ENCODE measurements at places on chromosomes 1 and 21.

DNA sequence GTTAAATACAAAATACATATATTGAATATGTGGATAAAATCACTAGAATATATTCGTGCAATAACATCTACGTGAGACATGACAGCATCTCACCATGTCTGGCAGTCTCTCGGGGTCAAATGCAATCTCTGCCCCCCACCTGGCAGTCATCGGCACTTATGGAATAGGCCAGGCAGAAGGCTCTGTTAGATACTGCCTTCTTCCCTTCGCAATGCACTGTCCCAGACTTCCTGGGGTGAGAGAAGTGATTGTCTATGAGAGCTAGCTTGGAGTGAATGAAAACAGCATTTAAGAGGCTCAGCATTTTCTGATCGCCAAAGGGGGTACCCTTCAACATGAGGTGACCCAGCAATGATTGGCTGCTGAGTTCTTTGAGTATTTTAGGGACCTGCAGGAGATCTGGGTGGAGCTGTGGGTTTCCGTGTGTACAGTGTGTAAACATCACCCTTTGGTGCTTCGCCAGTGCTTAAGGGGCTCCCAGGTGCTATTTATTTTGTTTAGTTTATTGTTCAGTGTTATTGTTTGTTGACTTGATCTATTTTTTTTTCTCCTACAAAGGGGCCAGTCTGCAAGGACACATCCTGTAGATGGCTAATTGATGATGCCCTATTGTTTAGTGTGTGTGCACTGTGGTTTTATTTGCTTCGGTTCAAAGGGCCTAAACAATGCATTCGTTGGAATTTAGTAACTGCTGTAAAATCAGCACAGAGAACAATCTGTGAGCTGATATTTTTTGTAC lies 10.2 kb downstream of the ERG start:
- peak; percentile 84 for DNase-seq

DNA sequence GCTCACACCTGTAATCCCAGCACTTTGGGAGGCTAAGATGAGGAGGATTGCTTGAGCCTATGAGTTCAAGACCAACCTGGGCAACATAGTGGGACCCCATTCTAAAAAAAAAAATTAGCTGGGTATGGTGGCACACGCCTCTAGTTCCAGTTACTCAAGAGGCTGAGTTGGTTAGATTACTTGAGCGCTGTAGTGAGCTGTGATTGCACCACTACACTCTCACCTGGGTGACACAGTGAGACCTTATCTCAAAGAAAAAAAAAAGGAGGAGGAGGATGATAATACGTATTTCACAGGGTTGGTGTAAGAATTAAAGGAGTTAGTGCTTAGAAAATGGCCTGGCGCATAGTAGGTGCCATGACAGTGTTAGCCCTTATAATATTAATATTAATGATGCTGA lies 144.1 kb downstream of the PLXNA2 start:
- no peak for DNase-seq

- DNase-seq = no peak
Measured at GRCh38 chr1:89589515-89589914, 43.4 kb upstream of the LRRC8C start.

- no peak for DNase-seq
Measured at GRCh38 chr1:60262701-60263100, 189.1 kb upstream of the C1orf87 start.

DNA sequence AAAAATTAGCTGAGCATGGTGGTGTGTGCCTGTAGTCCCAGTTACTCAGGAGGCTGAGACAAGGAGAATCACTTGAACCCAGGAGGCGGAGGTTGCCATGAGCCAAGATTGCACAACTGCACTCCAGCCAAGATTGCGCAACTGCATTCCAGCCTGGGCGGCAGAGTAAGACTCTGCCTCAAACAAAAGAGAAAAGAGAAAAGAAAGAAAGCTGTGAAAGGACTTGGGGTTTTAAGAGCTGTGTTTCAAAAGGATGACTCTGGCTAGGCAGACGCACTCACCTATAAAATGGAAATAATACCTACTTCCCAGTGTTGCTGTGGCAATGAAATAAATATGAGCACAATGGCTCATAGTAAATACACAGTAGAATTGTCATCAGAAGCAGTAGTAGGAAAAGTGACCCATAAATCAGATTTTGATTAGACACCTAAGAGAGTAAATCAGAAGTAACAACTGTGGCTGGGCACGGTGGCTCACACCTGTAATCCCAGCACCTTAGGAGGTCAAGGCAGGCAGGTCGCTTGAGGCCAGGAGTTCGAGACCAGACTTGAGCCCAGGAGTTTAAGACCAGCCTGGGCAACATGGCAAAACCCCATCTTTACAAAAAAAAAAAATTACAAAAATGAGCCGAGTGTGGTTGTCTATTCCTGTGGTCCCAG lies 45.9 kb upstream of the PUM1 start:
- no peak for DNase-seq

DNA sequence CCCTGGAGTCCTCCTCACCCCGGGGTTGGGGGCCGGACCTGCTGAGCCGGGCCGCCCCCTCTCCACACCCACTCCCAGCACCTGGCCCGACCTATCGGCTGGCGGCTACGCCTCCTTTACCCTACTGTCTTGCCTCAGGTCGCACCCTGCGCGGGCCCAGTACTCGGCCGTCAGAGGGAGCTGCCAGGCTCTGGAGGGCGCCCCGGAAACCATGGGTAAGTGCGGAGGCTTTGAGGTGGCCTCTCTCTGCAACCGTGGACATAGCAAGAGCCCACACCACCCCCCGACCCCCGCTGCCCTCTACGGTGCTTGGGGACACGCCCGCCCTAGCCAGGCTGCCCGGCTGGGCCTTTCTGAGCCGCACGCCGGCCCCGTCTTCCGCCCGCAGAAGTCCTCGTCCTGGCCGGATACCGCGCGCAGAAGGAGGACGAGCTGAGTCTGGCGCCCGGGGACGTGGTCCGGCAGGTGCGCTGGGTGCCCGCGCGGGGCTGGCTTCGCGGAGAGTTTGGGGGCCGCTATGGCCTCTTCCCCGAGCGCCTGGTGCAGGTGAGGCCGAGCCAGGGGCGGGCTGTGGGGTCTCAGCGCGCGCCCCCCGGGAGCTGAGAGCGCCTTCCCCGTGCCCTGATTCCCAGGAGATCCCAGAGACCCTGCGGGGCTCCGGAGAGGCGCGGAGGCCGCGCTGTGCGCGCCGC lies at the start of gene SH3D21:
TSS of gene SH3D21 (plus strand) at position 159 of the 692 bp plus-strand sequence. CDS start at position 212, 53 bp downstream.
- DNase-seq = peak; percentile 81

DNA sequence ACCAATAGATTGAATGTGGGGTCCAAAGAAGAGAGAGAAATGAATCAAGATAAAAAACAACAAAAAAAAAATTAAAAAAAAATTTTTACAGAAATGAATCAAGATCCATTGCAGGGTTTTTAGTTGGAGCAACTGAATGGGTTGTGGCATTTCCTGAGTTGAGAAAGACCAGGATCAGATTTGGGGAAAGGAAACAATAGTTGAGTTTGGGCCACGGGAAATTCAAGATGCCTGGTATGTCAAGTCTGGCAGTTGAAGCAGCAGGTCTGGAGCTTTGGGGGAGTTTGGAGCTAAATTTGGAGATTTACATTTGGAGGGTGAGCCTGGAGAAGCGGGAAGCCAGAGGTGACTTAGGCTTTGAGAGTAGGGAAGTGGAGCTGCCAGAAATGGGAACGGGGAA lies 22.6 kb downstream of the ATP8B2 start:
- DNase-seq = no peak

DNA sequence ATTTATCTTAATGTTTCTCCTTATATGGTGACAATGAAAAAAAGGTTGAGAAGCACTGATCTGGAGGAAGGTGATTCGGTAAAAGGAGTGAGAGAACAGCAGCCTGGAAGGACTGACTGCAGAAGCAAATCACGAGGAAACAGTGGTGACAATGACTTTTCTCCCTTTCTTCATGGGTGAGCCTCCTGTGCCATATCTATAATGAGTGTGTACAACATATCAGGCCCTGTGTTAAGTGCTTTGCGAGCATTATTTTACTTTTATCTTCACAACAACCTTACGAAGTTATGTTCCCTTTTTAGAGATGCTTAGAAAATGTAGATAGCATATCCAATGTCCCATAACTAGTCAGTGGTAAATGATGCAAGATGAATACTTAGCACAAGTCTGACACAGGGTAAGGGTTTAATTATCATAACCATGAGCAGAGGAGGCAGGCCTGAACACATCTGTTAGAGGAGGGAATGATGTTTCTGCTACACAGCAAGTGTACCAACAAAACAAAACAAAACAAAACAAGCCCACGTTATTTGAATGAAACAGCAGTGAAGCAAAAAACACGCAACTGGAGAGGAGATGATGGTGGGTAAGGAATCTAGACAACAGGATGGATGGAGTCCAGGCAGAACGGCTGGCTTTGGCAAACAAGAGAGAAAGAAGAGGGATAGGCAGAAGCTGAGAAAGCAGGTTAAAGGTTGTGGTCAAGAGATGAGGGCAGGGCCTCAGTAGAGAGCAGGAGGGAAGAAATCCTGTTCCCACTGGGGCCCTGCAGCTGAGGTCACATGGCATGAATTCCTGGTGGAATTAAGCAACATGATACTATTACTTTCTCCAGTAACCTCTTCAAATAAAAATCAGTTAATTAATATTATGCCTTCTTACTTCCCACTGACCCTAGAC lies 29.6 kb downstream of the GNG12 start:
- peak; percentile 33 for DNase-seq

DNA sequence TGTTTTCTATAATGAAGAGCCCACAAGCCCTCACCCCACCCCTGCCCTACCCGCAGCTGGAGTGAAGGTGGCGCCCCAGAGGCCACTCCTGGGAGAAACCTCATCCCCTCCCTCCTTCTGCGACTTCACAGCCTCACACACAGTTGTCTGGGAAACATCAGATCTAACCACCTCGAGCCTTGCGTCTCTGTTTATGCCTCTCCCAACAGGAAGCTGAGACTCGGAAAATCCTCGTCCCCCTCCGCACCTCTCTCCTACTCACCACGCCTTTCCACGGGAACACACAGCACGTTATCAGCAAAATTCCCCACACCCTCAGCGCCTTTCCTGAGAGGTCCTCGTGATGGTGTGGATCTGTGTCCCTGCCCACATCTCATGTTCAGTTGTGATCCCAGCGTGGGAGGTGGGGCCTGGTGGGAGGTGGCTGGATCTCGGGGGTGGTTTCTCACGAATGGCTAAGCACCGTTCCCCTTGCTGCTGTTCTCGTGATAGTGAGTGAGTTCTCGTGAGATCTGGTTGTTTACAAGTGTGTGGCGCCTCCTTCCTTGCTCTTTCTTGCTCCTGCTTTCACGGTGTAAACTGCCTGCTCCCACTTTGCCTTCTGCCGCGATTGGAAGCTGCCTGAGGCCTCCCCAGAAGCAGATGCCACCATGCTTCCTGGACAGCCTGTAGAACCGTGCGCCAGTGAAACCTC lies 190.6 kb downstream of the KIF26B start:
- no peak for DNase-seq

DNA sequence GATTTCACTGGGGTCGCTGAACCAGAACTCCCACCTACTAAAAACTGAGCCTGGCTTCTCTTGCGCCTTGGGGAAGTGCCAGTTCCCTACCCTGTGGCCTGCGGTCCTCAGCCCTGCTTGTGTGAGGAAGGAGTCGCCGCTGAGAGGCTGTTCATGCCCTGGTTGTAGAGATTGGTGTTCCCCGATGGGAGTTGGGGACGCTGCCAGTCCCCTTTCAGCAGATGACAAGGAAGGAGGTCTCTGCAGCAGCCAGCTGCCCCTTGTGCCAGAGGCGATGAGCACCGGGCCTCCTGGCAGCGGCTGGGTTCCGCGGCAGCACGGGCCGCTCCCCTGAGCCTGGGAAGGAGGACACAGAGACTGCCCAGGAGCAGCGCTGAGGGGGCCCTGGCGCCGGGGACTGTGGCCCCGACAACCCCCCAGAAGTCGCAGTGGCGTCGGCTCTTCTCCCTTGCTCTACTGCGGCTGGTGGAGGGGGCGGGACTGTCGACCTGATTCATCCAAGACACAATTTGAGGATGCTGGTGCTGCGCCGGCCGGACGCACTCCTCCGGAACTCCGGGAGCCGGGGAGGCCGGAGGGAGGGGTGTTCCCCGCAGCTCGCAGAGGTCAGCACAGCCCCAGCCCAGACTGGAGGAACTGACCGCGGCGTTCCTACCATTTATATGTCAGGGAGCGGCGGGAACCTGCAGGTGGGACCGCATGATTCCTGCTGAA lies 12.0 kb upstream of the ADORA3 start:
- DNase-seq = peak; percentile 32

DNA sequence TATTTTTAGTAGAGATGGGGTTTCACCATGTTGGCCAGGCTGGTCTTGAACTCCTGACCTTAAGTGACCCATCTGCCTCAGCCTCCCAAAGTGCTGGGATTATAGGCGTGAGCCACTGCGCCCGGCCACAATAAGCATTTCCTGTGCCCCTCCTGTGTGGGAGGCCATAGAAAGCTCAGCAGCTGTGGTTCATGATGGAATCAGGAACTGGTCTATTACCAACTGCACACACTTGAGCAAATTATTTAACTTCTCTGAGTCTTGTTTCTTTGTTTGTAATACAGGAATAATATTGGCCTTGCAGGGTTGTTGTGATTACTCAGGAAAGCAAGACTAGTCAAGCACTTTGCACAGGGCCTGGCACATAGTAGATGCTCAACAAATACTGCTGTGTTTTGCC lies 15.0 kb downstream of the RHBG start:
- DNase-seq = no peak

DNA sequence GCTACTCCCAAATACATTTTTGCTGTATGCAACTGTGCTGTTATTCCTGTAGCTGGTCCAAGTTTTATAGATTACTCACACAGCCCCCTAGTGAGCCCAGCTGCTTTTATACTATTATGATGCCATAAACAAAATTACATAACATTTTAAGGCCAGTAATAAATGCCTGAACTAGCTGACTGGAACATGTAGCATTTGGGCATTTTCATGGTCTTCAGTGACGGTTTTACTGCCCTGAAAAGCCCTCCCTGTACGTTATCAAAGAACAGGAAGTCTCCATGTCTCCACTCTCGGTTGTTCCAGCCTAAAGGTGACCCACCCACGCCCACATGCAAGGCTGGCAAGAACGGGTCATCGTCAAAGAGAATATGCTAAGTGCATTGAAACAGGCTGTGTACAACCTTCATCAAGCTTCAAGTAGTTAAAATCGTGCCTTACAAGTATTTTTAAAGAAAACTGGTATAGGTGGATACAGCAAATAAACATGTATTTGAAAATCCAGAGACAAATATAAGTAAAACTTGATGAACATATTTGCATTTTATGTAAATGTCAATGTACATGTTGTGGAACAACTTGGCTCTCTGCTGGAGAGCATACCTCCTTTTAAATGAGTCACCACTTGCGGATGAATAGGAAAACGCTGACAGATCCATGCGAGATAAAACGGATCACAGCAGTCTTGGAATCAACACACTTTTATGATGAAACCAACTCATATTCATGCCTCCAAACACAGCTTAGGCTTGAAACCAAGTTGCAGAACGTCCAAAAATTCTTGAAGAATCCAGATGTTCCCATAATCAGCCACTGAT lies 520.5 kb downstream of the SMYD3 start:
- DNase-seq = no peak

- no peak for DNase-seq
Measured at GRCh38 chr1:36126005-36126716, 1.1 kb upstream of the COL8A2 start.

DNA sequence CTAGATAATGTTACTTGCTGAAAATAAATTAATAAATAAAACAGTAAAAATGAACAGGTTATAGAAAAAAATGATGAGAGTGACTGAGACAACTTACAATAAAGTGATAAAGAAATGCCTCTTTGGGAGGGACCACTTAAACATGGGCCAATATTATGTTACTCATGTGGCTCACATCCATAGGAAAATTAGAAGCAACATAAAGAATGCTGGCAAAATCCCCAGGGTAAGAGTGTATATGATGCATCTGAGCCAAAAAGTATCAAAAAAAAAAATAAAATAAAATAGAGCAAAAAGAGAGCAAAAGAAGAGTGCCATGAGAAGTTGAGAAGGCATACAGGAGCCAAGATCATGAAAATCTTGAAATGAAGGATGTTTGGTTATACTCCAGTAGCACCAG lies 818.0 kb downstream of the LTN1 start:
- DNase-seq = no peak

GRCh38 chr1:161738627-161739287 lies 10.8 kb upstream of the DUSP12 start:
- peak; percentile 28 for DNase-seq

All from NCI-H1105 treated with DMSO at 0.1 percent for 48 hours (cell line).